ENCODE measurements at places on chromosomes 4 and X.

GRCh38 chr4:185480016-185480732 lies 8.6 kb upstream of the CCDC110 start:
- DNase-seq: no peak

DNA sequence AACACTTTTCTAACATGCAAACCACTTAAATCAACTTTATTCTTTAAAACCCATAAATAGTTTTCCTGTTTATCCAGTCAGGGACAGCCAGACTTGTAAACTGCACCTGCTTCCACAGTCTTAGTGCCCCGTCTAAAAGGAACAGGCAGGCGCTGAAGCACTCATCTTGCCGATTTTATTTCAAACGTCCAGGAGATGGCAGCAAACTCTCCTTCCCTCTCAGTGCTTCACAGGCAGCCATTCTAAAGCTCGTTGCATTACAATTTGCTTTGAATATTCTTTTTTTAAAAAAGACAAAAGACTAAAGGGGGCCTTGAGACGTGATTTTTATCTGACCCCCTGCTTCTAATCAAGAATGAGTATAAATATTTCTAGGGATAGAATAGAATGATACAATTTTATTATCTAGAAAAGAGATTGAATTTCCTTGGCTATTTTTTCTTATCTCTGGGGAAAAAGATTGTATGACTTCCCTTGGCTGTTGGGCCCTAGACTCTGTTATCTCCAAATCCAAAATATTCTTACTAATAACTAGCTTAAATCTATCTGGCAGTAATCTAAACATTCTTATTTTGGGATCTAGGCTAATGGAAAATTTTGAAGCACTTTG lies 93.6 kb upstream of the MYOZ2 start:
- peak; percentile 67 for DNase-seq

DNA sequence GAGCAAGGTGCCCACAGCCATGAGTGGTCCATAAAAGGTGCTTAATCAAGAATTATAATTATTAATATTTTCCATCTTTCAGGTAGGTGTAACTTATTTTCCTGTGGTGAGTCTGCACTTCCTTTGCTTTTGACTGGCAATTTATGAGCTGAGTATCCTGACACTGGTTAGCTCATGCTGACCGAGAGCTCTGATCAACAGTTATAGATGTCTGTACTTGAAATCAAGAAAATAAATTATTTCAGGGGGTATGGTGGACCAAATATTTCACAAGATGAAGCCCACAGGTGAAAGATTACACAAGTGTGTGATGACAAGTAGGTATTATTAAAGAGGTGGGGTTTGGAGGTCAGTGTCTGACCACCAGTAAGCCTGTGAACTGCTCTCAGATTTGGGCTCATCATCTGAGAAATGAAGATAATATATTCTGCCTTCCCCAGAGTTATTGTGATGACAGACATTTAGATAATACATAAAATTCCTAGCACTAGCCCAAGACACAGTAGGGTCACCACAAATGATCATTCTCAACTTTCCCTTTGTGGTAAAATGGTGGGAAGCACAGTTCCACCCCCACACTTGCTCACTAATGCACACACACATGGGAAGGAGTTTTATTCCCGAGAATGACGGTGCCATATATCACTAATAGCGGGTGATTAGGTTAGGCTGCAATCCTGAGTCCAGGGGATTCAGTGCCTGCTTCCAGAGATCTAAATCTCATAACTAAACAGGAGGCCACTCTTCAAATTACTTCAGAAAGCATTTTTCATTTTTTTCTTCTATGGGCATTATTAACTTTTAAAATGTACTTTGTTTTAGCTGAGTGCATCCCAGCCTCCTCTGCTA lies 34.0 kb upstream of the PACRGL start:
- DNase-seq: no peak

DNA sequence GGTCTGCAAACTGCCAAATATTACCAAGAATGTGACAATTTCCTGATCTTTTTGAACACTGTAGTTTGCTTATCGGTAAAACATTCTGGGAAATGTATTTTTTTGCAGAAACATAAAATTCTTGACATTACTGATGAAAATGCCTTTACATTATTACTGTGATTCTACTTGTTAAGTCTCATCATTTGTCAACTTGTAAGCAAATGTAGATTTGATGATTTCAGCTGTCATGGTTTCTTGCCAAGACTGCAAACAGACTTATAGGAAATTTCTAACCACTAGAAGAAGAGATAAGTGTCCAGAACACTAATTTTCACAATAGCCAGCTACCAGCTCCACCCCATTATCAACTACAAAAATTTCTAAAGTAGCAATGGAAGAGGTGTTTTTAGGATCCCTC lies 560.4 kb downstream of the STPG2 start:
- no peak for DNase-seq

GRCh38 chr4:66943112-66943511 lies 602.2 kb downstream of the CENPC start:
- DNase-seq: no peak

All from GM03348 (cell line).